Stimulated activated CD8-positive, alpha-beta memory T cell treated with anti-CD3 and anti-CD28 coated beads, Interleukin-4, amount 100 ng/mL, for 4 hours (primary cell): ENCODE measurements at places on chromosomes 7 and 10.

GRCh38 chr10:102597131-102597991, 46.9 kb upstream of the TRIM8 start:
- no peak for DNase-seq

GRCh38 chr7:94509887-94510581, 425 bp downstream of the CASD1 start:
- peak; percentile 21 for DNase-seq

GRCh38 chr7:159062569-159062968, 82.1 kb downstream of the VIPR2 start:
- no peak for DNase-seq

- DNase-seq, result no peak
Measured at GRCh38 chr7:378551-379455, 88.8 kb downstream of the FOXL3 start.

DNA sequence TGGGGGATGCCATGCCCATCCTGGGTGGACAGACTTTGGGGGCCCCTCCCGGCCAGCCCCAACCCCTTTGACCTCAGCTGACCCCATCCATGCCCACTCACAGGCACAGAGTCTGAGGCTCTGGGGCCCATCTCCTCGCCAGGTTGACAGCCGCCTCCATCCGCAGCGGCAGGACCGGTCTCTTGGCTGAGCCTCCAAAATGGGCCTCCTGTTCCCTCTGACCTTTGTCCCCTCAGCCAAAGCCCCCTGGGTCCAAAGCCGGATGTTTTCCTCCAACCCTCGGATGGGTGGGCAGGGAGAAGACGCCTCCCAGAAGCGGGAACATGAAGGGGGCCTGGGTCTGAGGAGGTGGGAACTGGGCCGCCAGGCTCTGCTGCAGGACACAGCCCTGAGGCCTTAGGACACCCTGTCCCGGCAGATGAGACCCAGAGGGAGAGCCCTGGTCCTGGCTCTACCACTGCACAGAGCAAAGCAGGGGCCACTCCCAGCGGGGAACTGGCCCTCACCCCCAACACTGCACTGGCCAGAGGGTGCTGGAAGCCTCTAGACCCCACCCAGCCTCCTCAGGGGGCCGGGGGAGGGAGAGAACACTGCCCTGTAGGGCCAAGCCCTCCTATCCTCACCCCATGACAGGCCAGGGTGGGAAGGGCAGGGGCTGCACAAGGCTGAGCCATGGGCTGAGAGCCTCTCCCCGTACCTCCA, 12.6 kb downstream of the PDGFA start:
- DNase-seq, result no peak

GRCh38 chr10:129869596-129870473, 94.2 kb downstream of the EBF3 start:
- DNase-seq, result no peak

GRCh38 chr7:148505645-148506375, 84.8 kb upstream of the C7orf33 start:
- DNase-seq, result no peak

GRCh38 chr10:88115968-88116367, 252.5 kb downstream of the PTEN start:
- no peak for DNase-seq

DNA sequence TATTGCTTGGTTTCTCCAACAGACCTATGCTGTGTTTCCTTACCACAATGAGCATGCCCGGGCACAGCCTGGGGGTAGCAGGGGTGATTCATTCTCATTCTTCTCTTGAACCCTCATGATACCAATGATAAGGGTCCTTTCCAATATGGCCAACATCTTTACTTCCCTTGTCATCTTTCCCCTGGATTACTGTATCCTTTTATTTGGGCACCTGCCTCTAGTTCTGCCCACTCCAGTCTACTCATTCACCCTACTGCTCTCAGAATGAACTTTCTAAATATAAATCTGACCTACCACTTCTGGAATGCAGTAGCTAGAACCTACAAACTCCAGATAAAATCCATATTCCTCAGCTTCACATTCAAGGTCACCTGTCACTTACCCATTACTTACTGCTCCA, 26.4 kb upstream of the ITPRID1 start:
- DNase-seq, result no peak

DNA sequence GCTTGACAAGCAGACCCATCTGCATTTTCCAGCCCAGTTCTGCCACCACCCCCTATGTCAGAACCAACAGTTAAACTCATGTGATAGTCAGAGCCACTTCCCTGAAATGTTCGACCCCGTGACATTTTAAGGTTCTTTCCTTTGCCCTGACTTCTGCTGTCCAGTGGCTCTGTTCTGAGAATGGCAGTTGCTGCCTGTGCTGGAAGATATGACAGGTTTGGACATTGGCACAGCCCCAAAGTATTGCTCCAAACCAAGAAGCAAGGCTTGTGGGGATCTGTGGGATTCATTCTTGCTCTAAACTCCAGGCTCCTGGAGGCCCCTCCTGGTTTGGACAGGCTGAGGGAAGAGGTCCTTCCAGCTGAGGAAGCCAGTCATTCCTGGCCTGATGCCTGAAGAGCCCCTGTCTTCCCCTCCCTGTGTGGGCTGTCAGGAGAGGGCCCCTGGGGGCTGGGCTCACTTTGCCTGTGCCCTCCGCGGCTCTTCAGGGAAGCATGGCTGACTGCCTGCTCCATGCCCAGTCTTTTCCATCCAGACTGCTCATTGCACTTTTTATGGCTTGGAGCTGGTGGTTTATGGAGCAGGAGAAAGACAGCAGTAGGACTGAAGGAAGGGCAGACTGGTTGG, 138.0 kb downstream of the CDH23 start:
- DNase-seq, result no peak

GRCh38 chr7:117621075-117621618, 141.3 kb downstream of the CFTR start:
- DNase-seq, result no peak

GRCh38 chr10:132265890-132266496, 41.8 kb downstream of the STK32C start:
- no peak for DNase-seq

DNA sequence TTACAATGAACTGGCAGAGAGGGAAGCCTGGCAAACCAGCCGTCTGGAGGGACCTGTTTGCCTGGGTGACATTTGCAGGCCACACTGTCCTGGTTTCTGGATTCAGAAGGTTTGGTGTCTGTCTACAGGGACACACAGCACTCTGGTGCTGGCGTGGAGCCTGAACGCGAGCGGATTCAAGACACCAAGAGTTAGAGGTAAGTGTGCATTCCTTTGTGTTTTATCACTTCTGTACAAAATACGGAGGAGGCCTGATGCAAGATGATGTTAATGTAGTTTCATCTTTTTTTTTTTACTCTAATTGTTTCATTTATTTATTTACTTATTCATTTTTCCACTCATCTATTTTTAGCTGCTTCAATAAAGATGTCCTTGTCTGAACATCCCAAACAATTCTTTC, 485.3 kb upstream of the ADARB2 start:
- DNase-seq, result no peak

DNA sequence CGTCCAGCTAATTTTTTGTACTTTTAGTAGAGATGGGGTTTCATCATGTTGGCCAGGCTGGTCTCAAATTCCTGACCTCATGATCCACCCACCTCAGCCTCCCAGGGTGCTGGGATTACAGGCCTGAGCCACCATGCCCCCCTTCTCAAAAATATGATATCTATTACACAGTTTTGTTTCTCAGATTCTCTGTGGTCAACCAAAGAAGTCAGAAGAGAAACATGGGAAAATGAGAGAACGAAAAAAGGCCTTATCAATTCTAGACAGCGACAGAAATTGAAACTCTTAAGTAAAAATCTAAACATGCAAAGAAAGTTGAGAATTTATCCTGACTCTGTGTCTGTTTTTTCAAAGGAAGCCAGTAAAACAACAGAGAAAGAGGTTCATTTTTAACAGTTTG, 283.8 kb upstream of the PLXDC2 start:
- no peak for DNase-seq

DNA sequence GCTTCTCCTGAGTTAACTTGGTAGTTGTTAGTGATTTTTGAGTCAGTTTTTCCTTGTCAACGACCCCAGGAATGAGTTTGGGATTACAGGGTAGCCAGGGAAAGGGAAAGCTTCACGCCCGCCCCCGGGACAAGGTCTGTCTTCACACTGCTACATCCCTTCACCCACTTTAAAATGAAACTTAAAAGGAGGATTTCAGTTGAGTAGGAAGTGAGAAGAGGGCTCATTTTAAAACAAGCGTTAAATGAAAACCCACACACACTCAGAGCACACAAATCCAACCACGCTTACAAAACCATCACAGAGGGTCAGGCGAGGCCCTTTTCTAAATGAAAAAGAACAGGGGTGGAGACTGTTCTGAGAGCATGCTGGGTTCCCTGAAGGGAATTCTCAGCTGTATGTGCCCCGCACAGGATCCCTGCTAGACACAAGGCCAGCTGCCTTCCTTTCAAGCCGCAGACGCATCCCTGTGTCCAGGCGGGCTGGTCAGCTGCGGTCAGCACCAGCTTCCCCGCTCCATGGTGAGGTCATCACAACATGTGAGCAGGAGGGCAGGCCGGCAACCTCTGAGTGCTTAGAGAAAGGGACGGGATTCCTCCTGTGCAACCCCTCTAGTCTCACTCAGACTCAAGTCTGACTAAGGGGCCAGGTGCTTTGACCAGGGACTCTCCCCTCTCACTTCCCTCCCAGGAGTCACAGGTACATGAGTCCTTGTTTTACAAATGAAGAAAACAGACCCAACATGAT, 111.8 kb downstream of the EGFR start:
- no peak for DNase-seq

GRCh38 chr10:20616918-20617810, 279.9 kb downstream of the NEBL start:
- no peak for DNase-seq
